ENCODE measurements at places on chromosomes 13 and 19. TPM values are rescaled to one million over a fixed set of nuclear protein-coding genes. Genes with fewer than 3 reads are reported as not detected.

Gene WDR88
- not detected for total RNA-seq

Gene FBN3
- not detected for total RNA-seq

Gene TTC9B
- 0.79 TPM for total RNA-seq

Gene PEAK3
- total RNA-seq, result not detected

Gene REEP6
- 5.3 TPM for total RNA-seq

Gene CYP4F8
- not detected for total RNA-seq

Gene NOTCH3
- total RNA-seq, result 5.9 TPM

Gene IGFL1
- total RNA-seq, result 1.3 TPM

Gene KLK2
- not detected for total RNA-seq

Gene FGF21
- total RNA-seq, result not detected

Gene MISP3
- total RNA-seq, result 4.2 TPM

Gene CGB2
- 0.31 TPM for total RNA-seq

Gene ZNF383
- total RNA-seq, result 7.7 TPM

Gene ERICH4
- not detected for total RNA-seq

Gene ASPDH
- not detected for total RNA-seq

Gene SERTM1
- not detected for total RNA-seq

Gene ZNF443
- 1.1 TPM for total RNA-seq

Gene ZNF284
- 0.41 TPM for total RNA-seq

Gene PTGER1
- not detected for total RNA-seq

Gene NDUFA11
- 288 TPM for total RNA-seq

All from A549 treated with CpdA at 1 μM for 4 hours (cell line).